NCI-H2171 treated with DMSO at 0.1 percent for 48 hours (cell line): ENCODE measurements at places on chromosomes 13 and 19.

GRCh38 chr13:78806457-78806856 is 147.5 kb upstream of the OBI1 start:
- peak; percentile 10 for DNase-seq

- no peak for DNase-seq
Observed at GRCh38 chr19:7817801-7818200, 12.2 kb upstream of the EVI5L start.

- no peak for DNase-seq
Observed at GRCh38 chr13:89150362-89150761, 1479.2 kb downstream of the SLITRK5 start.

GRCh38 chr13:28138756-28139470 is 568 bp downstream of the PAN3 start:
- DNase-seq = peak; percentile 58

DNA sequence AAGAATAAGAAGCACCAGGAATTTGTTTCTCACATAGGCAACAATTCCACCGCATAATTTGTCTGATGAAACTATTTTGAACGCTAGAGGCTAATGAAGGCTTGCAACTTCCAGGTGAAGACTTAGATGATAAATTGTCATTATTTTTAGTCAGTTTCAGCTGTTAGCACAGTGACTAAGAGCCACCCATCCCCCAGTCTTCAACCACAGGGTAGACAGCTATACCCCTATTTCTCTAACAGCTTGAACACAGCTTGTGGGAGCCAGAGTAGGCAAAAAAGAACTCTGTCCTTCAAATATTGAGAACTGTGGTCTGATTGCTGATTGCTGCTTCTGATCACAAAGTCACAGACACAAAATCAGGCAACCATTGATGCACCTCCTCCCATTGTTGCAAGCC is 1124.8 kb upstream of the PRR20A start:
- DNase-seq = no peak

DNA sequence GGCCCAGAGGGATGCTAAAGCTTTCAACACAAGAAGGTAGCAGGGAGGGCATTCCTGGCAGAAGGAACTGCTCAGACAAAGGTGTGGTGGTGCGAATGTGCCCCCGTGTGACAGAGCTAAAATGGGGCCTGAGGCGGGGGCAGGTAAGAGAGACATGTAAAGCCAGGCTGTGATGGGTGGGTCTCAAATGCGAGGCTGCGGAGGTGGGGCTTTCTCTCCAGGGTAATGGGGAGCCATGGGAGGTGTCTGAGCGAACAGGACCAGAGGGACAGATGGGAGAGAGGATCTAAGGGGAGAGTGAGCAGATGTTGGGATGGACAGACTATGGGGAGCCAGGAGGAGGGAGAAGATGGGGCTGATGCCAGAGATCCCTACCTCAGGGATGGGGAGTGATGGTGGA is 44.7 kb upstream of the NFIC start:
- no peak for DNase-seq

DNA sequence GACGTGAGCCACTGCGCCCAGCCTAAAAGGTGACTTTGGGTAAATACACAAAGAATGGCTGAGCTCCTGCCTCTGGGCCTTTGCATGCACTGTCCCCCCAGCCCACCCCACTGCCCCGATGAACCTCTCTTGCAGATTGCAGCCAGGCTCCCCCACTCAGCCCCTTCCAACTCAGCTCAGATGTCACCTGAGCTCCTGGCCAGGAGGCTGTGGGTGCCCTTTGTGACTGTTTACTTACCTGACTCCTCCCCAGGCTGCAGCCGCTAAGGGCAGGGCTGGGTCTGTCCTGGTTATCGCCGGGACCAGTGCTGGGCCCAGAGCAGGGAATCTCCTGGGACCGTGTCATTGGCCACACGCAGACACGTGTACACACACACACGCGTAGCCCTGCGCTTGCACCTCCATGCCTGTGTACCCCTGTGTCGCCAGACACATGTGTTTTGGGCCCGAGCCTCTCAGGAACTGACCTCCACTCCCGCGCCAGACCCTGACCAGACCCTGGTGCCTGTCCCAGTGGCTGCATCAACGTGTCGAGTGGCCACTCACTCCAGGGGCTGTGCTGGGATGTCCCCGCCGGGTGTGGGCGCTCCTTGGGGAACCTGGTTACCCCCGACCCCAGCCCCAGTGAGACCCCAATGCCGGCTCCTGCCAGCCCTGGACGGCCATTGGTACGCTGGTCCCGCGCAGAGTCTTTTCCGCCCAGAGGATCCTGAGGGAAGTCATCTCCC is 18.7 kb downstream of the EFNA2 start:
- peak; percentile 26 for DNase-seq

GRCh38 chr19:33826521-33826920 is 29.9 kb downstream of the KCTD15 start:
- DNase-seq = no peak

DNA sequence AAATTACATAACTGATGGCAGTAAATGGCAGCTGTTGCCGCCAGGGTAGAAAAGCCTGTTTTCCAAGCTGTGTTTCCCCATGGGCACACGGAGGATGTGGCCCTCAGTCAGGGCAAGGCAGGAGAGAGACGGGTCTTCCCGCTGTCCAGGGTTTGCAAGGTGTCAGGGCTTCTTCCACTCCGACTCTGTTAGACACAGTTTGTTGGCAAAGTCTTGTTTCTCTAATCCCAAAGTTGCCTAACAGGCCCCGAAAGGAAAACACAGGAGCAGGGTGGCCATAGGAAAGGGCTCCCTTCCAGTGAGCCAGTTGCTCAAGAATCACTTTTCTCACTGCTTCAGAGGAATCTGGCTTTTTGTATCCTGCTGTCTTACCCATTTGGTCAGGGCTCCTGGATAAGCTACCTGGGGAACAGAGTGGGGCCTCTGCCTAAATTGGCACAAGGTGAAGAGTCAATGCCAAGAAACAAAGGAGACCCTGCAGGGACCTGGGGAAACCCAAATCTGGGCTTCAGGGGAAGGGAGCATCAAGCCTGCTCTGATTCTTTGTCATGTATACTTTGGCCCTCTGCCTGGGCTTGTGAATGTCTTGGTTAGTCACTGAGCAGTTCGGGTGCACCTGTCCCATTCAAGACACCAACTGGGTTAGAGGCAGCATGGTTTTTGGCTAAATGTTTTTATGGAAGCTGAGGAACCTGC is 29.0 kb upstream of the CXCL17 start:
- no peak for DNase-seq

DNA sequence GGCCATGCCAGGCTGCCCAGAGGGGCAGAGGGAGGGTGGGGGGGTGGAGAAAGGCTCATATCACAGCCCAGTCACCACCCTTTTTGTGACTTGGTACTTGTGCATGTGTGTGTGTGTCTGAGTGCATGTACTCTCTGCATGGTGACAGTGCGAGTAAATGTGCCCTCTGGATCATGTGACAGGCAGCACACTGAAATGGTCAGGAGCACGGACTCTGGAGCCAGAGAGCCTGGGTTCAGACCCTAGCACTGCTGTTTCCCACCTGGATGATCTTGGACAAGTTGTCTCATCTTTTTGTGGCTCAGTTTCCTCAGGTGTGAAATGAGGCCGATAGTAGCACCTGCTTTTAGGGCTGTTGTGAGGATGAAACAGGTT is 2.0 kb downstream of the CIC start:
- no peak for DNase-seq

- no peak for DNase-seq
Observed at GRCh38 chr13:31357581-31357980, 157.8 kb downstream of the B3GLCT start.

GRCh38 chr19:51027126-51027806 is 850 bp upstream of the KLK11 start:
- DNase-seq = no peak

GRCh38 chr13:19890030-19890429 is 26.6 kb upstream of the ZMYM5 start:
- DNase-seq = no peak

- no peak for DNase-seq
Observed at GRCh38 chr13:81568824-81569223, 1227.9 kb upstream of the SPRY2 start.

DNA sequence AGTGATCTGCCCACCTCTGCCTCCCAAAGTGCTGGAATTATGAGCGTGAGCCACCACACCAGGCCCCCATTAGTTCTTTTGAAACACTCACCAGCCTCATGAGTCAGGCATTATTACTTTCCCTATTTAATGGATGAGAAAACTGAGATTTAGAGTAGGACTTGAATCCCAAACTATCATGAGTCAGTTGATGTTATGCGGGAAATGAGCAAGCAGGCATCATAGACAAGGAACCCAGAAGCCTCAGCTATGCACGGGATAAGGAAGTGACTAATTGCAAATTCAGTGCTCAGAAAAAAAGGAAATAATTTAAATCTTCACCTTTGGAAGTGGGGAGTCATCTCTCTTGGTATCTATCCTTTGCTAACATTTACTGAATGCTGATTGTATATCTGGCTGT is 217.5 kb downstream of the ABCC4 start:
- no peak for DNase-seq

DNA sequence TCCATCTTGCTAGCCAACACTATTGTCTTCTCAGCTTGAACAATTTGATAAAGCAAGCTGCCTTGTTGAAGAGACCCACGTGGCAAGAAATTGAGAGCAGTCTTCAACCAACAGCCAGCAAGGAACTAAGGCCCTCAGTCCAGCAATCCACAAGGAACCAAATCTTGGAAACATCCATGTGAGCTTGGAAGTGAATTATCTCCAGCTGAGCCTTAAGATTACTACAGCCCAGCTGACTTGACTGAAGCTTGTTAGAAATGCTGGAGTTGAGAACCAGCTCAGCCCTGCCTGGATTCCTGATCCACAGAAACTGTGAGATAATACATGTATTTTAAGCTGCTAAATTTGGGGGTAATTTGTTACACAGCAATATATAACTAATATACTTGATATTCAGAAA is 26.2 kb upstream of the DCT start:
- no peak for DNase-seq

- peak; percentile 62 for DNase-seq
Observed at GRCh38 chr13:51826606-51827005, 18.4 kb downstream of the TMEM272 start.

- no peak for DNase-seq
Observed at GRCh38 chr19:16018106-16018755, 58.1 kb upstream of the TPM4 start.

DNA sequence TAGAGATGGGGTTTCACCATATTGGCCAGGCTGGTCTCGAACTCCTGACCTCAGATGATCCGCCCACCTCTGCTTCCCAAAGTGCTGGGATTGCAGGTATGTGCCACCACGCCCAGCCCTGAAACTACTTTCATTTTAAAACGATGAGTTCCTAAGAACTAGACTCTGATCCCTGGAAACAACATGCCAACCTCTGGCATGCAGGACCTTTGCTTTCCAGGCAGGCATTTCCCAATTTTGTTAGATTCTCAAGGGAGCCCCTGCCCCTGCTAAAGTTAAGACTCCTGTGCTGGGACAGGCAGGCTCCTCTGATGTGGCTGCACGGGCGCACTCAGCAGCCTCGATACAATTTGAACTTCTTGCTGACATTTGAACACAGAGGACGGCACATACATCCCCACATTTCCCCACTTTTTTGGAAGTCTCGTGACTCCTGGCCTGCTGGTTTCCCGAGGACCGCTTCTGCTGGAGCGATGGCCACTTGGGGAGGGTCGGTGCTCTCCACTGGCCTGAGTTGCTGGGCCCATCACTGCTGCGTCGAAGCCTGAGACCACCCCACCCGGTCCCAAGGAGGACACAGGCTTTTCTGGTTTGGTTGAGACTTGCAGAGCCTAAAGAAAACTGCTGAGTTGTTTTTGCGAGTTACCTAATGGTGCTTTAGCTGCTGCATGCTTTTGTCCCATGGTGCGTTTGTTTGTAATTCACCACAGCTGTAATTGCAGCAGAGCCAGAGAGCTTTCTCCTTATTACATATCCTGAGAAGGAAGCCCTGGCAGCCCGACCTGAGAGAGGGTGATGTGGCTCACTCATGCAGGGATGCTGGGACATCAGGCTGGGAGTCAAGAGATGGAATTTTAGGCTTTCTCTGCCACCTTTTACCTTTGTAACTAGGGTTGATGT is 8.2 kb downstream of the ATP11A start:
- DNase-seq = no peak

DNA sequence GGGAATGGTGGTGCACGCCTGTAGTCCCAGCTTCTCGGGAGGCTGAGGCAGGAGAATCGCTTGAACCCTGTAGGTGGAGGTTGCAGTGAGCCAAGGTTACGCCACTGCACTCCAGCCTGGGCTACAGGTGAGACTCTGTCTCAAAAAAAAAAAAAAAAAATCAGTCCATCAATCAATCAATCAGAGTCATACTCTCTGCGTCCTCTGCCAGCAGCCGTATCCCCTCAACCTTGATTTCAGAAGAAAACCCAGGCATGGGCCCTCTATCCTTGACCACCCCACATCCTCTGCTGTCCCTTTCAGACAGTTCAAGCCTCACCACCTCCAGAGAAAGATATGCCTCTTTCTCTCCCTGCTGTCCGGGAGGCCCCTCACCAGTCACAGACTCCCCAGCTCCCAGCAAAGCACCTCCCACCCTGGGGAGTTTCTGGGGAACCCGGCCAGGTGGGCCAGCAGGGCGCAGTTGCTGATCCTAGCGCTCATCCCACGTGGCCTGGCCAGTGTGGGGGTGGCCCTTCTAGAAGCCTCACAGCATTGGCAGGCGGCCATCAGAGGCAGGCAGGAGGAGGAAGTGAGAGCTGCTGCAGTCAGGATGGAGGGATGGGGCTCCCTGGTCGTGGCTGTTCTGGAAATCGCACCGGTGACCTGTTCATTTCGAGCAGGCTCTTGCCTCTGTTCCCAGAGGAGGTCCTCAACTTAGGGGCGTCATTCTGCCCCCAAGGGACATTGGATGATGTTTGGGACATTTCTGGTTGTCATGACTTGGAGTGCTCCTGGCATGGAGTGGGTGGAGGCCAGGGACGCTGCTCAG is 10.2 kb upstream of the JSRP1 start:
- no peak for DNase-seq

DNA sequence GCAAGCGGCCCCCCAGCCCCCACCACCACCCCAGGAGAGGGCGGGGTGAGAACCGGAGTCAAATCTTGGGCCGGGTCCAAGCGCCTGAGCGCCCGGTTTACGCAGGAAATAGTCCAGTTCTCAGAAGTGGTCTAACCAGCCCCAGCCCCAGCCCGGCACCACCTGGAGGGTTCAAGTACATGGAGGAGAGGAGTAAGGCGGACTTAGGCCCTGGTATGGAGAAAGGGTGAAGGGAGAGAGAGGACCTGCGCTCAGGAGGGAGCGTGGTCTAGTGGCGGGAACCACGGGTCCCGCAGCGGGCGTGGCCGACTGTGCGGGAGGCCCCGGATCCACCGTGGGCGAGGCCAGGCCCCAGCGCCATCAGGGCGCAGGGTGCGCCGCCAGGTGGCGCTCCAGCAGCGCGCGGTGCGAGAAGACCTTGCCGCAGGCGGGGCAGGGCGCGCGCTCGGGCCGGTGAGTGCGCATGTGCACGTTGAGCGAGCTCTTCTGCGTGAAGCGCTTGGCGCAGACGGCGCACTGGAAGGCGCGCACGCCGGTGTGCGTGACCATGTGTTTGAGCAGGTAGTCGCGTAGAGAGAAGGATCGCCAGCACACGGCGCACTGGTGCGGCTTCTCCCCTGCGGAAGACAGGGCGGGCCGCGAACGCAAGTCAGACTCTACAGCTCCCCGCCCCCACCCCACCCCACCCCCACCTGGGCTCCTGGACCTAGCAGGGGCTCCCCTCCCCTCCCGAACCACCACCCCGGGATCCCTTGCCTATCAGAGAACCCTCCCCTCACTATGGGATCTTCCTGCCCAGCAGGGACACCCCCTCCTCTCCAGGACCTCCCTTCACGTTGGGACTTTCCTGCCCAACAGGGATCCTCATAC is 2.1 kb upstream of the SLC27A5 start:
- DNase-seq = peak; percentile 78
